ENCODE measurements at places on chromosomes 3 and 15.

- no peak for DNase-seq
Observed at GRCh38 chr3:36648241-36649034, 115.9 kb downstream of the DCLK3 start.

- no peak for DNase-seq
Observed at GRCh38 chr3:110526777-110527727, 544.6 kb upstream of the NECTIN3 start.

DNA sequence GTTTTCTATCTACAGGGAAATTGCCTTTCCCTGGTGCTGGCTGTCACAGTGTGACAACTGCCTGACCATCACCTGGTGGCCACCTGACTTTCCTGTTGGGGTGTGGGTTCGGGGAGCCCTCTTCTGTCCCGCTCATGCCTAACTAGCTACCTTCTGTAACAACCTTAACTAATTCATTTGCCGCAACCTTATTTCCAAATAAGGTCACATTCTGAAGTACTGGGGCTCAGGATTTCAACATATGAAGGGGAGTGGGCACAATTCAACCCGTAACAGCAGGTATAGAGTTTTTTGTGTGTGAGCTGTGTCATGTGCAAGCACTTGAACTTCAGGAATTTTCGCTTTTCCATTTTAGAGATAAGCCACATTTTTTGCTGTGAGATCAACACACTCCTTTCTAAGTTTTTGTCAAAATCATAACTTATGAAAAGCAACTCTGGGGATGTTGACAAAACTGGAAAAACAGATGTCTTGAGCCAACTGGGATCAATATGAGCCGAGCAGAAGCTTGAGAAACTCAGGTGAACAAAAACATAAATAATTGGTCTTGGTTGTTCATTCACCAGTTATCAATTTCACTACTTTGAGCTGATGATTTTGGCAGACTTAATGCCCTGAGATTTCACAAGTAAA lies 242.0 kb upstream of the RGMA start:
- DNase-seq, result no peak

- peak; percentile 99 for DNase-seq
Observed at GRCh38 chr15:40440743-40441564, at the start of gene BAHD1. Gene BAHD1, plus strand, starts transcription at chr15:40440953. Its CDS starts 17,512 bp downstream, at chr15:40458465.

DNA sequence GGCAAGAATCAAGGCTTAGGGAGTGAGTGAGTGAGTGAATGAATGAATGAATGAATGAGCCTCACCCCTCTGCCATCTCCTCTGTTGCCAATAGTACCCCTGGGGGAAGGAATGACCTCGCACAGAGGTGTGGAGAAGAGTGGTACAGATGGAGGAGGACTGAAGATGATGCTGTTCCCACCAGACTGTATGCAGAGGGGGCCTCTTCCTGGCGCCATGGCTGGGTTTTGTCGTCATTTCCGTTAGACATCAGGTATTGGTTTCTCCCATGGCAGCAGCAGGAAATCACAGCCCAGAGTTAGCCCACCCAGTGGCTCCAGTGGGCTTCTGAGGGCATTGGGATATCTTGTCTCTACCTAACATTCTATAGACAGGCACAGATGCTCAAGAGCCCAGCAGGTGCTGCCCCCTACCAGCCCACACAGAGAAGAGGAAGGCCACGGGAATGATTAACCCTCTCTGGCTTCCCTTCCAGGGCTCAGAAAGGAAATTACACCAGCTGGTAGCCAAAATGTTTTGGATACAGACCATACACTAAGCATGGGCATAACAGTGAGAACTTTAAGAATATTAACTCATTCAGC lies 109.8 kb upstream of the SLC6A11 start:
- peak; percentile 55 for DNase-seq

DNA sequence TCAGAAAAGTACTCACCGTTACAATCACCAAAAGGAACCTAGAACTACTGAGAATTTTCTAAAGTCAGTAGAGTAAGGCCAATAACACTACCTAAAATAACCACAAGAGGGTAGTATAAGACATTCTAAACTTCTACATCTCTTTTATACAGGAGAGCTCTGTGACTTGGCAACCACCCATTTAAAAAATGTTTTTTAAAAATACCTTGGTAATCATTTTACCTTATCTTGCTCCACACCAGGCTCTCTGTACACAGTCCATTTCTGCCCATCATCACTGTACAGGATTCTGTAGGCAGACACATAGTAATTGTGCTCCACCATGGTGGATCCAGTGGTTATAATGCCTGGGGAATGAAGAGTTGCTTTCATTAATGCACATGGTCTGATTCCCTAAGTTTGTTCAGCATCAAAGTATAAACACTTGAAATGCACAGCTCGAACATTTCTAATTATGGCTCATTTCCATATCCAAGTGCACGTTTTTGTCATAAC lies 54.5 kb downstream of the ST3GAL6 start:
- DNase-seq, result peak; percentile 42

- peak; percentile 59 for DNase-seq
Observed at GRCh38 chr15:45372041-45372995, 6.0 kb downstream of the GATM start.

GRCh38 chr3:135034291-135034768 lies 239.3 kb downstream of the EPHB1 start:
- DNase-seq, result no peak

Data from HuH-7 (cell line).